ENCODE measurements at places on chromosomes 16 and 17.

- DNase-seq, result no peak
These were observed 7.2 kb upstream of the IRF8 start for GRCh38 chr16:85891776-85892166.

DNA sequence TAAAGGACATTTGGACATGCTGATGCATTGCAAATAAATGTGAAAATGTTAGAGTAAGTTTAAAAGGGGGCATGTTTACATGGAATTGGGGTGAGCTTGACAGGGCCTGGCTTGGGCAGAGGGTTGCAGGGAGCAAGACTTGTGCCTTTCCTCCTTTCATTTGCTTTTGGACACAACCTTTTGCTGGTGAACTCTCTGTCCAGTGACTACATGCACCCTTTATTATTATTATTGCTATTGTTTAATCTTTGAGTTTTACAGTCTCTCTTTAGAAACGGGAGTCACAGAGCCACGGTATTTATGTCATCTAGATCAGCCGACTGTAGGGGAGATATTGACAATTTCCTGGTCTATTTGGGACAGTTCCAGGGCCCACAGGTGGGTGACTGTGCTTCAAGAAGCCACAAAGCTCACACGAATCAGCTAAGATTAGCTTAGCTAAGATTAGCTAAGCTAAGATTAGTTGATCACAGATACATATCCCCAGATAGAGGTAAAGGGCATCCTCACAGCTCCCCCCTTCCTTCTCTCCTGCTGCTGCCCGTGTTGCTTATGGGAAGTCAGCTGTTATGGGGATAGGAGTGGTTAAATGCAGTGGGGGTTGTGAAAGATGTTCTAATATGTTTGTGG, 28.9 kb upstream of the ETV4 start:
- no peak for DNase-seq

- no peak for DNase-seq
These were observed 12.7 kb upstream of the C16orf74 start for GRCh38 chr16:85763616-85764015.

DNA sequence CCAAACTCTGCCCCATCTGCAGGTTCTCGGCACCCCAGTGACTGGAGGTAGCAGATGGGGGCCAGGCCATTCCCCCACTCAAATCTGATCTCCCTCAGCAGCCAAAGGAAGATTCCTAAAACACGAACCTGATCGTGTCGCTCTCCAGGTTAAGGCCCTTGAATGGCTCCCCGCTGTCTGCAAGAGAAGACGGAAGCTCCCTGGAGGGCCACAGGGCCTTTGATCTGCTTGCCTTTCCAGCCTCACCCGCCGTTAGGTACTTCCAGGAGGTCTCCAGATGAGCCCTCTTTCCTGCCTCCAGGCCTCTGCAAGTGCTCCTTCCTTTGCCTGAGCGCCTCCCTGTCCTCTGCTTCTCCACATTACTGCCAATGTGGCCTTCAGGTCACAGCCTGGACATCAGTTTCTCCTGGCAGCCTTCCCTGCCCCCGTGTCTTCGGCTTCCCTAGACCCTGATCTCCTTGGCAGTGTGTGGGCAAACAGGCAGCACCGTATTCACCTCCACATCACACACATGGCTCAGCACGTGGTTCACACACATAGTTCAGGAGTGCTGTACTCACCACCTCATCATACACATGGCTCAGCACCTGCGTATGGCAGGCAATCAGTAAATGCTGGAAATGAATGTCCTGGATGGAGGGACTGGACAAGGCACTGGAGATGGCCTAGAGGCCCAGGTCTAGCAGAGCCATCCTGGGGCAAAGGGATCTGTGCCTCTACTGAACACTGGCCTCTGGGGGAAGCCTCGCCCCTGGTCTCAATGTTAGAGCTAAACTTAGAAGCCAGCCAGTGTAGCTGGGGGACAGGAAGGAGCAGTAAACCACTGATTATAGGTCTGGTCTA, 26.4 kb upstream of the MRPS23 start:
- no peak for DNase-seq

DNA sequence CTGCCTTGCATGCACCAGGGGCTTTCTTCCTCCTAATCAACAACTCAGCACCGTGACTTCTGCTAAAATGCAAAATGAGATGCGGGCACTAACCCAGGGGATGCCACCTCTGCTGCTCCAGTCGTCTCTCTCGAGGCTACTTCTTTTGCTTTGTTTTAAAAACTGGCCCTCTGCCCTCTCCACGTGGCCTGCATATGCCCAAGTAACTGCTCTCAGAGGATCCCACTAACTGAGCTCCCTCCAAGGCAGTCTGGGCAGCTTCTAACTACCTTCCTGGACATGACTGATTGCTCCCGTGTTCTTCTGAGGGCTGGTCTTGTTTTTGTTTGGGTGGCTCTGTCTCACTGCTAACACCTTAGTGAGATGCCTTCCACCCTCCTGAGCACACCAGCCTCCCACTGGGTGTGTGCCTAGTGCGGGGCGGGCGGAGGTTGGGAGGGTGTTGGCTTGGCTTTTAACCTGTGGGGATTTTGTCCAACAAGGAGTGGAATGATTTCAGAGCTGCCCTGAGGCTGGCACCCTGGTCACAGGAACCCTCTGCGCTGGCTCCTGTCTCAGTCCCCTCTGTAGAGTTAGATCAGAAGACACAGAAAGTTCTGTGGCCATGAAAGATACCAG, 8.9 kb upstream of the LGALS9 start:
- no peak for DNase-seq

DNA sequence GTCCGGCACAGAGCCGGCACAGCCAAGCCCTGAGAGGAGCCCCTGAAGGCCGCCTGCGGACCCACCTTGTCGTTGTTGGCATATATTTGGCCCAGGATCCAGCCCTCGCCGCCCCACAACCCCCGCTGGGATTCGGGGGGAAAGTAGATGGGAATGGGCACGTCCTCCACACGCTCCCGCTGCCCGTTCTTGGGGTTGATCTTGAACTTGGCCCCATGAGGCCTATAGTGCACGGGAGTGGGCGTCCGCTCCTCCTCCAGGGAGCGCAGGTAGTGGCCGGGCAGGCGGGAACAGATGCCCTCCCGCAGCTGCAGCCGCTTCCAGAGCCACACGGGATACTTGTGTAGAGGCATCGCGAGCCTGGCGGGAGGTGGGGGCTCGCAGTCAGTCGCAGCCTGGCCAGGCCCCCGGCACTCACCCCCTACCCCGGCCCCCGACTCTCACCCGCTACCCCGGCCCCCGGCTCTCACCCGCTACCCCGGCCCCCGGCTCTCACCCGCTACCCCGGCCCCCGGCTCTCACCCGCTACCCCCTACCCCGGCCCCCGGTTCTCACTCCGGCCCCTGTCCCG, 387 bp downstream of the MRPL28 start:
- DNase-seq, result no peak

GRCh38 chr17:45311401-45311759, 5.4 kb downstream of the MAP3K14 start:
- no peak for DNase-seq

DNA sequence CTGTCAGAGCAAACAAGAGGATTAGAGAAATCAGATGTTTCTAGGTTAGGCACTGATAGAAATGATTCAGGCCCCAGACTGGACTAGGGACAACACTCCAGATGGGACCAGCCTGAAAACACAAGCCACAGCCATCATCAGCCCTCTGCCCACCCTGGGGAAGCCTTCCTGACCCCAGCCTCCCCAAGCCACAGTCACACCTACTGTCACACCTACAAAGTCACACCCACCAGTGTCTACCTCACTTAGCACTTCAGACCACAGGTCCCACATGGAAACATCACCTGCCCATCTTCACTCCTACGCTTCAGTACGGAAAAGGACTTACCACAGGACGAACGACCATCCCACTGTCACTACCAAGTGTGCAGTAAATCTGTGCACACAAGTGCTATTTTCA, 197.9 kb downstream of the ZFHX3 start:
- DNase-seq, result no peak

All from iPS DF 6.9 (cell line).